ENCODE measurements at places on chromosomes 16 and 17. TPM values are rescaled to one million over a fixed set of nuclear protein-coding genes. Genes with fewer than 3 reads are reported as not detected.

The AIPL1 gene
- not detected for total RNA-seq

The MMP28 gene
- not detected for total RNA-seq

The C17orf67 gene
- 0.12 TPM for total RNA-seq

The QPRT gene
- 18.4 TPM for total RNA-seq

The SLC5A10 gene
- total RNA-seq = not detected

The YBX2 gene
- total RNA-seq = 0.49 TPM

The FBXW10B gene
- 1.1 TPM for total RNA-seq

The CHST6 gene
- 0.96 TPM for total RNA-seq

The HSD17B2 gene
- total RNA-seq = 2.6 TPM

The MT1G gene
- 13.5 TPM for total RNA-seq

The WDR45B gene
- total RNA-seq = 62.5 TPM

The CD300H gene
- total RNA-seq = not detected
